Heart right ventricle (tissue), 16 donors: ENCODE measurements at places on chromosomes 1 and 21.

DNA sequence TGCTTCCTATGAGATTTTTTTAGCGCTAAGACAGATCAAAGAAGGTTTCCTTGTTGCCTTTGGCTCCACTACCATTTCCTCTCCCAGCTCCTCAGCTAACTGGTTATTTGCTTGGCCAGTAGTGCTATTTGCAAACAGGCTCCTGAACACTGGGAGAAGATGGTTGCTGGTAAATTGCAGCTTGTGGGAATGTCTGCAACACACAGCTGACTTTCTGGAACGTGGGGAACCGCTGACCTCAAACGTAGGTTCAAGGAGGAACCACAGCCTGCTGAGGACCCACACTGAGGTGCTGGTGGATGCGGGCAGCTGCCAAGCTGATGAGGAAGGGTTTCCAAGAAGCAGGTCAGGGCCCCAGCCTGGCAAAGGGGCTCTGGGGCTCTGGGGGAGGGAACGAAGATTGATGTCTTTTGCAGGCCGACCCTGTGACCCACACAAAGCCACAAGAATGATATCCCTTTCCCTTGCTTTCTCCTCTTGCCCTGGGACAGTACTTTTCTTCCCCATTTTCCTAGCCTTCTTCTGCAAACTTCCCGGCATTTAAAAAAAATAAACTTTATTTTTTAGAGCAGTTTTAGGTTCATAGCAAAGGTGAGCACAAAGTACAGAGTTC is 24.8 kb downstream of the GNG4 start:
- peak; percentile 7 for DNase-seq

GRCh38 chr1:66172272-66172671 is 361.7 kb upstream of the SGIP1 start:
- no peak for DNase-seq

- DNase-seq, result no peak
These were observed at the start of gene WNT3A for GRCh38 chr1:228006786-228007048. Gene WNT3A (plus strand): TSS chr1:228006998. CDS start chr1:228007129, 131 bp downstream.

- DNase-seq, result no peak
These were observed 18.4 kb downstream of the ADAMTS1 start for GRCh38 chr21:26826801-26827200.

DNA sequence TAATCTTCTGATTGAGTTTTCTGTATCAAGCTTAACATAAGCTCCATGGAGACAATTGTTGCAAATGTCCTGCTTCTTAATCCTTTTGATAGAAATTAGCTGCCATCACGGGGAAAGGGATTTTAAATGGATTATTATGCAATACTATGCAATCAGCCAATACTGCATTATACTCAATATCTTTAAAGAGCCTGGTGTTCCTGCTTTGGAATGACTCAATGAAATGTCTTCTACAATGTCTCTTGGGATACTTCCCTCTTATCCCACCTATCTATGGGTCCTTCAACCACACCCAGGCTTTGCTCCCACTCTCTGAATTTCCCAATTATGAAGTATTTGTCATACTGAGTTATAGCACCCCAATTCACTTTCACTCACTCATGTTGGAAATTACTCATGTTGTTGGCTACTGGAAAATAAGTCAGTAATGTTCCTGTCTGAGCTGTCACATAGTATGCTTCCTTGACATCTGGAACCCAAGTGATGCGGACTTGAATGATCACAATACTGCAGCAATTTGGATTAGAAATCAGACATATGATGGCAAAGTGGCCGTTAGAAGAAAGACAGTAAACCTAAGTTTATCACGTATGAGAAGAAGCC is 85.0 kb downstream of the TPR start:
- DNase-seq, result no peak

GRCh38 chr1:203559523-203559922 is 65.6 kb downstream of the OPTC start:
- no peak for DNase-seq

- DNase-seq, result no peak
These were observed 201.8 kb upstream of the ZC3H12A start for GRCh38 chr1:37272626-37273025.

DNA sequence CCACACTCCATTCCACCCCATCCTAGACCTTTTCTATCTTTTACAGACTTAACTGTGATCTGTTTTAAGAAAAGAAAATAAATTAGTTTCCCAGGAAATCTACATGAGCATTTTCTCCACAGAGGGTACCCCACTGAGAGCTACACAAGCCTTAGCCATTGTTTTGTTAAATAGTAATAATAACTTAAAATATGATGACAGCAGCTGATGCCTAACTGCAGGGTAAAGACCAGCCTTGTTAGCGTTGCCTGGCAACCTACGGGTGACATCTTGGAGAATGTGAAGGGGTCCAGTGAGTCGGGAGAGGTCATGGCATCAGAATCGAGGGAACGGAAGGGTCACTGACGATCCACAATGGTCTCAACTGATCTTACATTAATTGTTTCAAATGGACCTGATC is 233.2 kb upstream of the PBX1 start:
- DNase-seq, result no peak

DNA sequence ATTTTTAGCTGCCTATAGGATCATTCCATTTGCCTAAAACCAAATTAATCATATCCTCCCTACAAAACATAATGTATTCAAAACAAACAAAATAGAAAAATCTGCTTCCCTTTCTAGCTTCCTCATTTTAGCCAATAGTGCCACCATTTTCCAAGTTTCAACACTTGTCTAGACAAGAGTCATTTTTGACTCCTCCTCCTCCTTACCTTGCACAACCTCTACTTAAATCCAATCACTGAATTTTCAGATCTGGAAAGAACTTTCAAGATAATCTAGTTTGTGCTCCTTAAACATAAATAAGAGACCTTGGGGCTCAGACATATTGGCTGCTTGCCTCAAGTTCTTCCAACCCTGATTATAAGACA is 7.4 kb downstream of the STX6 start:
- no peak for DNase-seq

GRCh38 chr1:208724079-208724478 is 479.9 kb upstream of the PLXNA2 start:
- no peak for DNase-seq

DNA sequence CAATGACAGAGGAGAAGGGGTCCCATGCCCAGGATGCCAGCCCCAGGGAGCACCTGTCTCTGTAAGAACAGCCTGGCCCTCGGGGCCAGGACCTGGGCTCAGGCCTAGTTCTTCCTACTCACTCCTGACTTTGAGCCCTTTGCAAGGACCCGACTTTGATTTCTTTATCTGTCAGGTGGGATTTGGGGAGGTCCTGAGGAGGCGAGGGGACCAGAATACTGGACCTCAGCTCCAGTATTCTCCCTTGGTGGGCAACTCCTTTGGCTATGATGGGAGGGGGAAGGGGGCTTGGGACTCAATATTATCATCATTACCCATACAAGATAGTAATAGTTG is 18.1 kb downstream of the KCNQ4 start:
- DNase-seq, result no peak

GRCh38 chr1:199452627-199453026 is 574.9 kb upstream of the NR5A2 start:
- no peak for DNase-seq

DNA sequence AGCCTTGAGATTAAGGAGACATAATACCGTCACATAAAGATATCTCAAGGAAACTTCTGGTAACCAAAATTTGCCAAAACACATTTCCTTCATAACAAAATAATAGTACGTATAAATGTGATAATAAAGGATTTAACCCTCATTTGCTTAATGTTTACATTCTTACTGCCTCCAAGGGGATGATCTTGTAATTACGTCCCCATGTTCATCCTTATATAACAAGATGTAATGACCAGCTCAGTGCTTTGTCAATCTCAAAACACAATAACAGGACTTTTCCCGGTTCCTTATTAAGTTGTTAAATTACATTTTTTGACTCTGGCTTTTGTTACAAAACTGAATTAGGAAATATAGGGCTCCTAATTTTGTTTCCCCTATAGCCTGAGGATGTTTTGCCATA is 41.3 kb upstream of the UHMK1 start:
- no peak for DNase-seq

DNA sequence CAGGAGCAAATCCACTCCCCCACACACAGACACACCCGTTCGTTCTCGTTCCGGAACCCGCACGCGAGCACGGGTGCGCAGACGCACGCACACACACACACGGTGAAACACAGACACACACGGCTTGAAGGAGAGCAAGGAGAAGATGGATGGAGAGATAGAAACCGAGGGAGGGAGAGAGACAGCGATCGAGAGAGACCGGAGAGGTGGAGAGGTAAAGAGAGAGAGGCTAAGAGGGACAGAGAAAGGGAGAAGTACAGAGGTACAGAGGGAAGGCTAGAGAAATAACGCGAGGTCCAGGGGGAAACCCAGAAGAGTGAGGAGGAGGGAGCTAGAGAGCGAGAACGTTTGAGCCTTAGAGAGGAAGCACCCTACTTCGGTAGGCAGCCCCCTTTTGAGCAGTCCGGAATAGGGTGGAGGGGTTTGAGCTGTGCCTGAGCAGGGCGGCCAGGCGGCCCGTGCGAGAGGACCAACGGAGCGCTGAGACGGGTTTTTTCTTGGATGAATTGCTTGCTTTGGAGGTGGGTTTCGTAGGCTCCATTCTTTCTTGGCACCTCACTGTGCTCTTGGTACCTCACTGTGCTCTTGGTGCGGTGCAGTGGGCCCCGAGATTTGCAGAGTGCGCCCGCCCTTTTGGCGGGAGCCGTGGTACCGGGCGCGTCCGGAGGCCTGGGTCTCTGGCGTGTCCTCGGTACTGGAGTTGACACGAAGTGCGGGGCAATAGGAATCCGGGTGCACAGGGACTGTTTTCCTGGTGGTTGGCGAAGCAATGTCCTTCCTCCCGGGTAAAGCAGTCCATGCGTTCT is 88.4 kb upstream of the RHOU start:
- DNase-seq, result no peak

DNA sequence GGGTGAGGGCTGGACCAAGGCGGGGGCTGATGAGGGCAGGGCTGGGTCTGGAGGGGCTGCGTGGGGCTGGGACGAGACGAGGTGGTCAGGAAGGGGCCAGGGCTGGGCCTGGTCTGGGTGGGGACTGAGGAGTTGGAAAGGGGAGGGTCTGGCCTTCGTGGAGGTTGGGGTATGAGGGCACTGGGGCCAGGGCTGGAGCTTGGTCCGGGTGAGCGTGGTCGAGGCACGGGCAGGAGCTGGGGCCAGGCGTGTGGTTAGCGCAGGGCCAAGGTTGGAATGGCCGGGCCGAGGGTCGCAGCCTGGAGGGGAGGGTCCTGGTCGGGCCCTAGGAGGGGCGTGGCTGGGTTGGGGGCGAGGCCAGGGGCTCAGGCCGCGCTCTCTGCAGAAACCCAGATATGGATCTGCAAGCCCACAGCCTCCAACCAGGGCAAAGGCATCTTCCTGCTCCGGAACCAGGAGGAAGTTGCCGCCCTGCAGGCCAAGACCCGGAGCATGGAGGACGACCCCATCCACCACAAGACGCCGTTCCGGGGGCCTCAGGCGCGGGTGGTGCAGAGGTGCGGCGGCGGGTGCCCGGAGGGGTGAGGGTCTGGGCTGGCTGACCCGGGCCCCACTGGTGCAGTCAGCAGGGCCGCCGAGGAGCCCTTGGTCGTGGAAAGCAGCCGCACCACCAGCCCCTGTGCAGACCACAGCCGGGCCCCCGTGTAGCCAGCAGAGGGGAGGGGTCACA is 9.0 kb downstream of the TTLL10 start:
- peak; percentile 35 for DNase-seq

DNA sequence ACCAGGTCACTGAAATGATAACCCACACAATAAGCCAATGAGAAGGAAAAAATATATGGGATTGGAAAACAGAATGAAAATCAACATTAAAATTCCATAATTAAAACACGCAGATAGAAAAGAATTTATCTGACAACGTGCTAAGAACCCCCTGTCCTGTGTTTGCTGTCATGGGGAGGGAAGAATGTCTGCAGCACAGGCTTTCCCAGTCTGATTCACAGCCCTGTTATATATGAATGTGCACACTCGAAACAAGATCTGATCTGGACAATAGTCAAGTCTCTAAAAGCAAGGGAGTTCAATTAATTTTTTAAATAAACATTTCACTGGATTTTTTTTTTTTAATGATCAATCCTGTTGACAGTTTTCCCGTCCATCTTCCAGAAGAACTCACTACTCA is 220.0 kb downstream of the RERE start:
- DNase-seq, result no peak

DNA sequence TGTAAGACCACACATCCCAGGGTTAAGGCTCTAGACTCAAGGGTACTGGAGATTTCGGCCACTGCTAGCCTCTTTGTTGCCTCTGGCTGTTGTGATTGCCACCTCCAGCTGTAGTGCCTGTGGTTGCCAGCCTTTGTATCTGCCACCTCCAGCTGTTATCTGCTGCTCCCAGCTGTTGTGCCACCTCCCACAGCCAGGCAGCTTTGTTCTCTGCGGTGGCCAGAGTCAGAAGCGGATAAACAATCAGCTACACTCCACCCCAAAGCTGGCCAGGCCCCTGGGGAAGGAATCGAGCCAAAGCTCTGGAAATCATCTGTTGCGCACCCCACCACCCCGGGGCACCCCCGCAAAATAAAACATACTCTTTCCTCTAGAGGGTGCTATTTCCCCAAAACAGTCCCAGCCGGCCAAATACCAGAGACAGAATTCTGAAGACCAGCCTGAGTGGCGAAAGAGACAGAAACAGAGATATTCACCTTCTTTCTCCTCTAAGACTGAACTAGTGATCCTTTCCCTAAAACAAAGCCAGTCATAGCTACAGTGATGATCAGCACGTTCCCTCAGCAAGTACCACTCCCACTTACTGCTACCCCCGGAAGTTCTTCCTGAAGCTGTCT is 14.8 kb upstream of the PIGM start:
- DNase-seq, result peak; percentile 44

DNA sequence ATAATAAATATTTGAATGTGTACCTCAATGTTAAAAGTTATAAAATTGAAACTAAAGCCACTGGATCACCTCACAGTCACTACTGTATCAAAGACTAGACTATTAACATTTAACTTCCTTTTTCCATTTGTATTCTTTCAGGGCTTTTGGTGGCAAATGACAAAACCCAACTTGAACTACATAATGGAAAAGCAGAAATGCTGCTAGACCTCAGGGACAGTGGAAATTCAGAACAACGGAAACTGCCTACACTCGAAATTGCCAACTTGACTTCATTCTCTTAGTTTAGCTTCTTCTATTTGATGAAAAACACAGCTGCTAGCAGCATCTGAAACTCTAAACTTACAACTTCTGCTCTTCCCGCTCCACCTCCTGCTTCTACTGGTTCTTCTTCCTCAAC is 34.9 kb upstream of the NTNG1 start:
- no peak for DNase-seq

DNA sequence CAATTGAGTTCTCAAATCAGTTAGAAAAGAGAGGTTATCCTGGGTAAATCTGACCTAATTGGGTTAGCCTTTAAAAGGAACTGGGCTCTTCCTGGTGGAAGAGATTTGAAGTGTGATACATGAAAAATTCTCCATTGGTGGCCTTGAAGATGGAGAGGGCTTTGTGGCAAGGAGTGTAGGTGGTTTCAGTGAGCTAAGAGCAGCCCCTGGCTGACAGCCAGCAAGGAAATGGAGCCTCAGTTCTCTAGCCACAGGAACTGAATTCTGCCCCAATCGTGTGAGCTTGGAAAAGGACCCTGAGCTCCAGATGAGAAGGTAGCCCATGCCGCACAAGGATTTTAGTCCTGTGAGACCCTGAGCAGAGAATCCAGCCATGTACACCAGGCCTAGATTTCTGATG is 12.7 kb upstream of the HYI start:
- DNase-seq, result no peak
